ENCODE measurements at places on chromosomes 2 and 18.

DNA sequence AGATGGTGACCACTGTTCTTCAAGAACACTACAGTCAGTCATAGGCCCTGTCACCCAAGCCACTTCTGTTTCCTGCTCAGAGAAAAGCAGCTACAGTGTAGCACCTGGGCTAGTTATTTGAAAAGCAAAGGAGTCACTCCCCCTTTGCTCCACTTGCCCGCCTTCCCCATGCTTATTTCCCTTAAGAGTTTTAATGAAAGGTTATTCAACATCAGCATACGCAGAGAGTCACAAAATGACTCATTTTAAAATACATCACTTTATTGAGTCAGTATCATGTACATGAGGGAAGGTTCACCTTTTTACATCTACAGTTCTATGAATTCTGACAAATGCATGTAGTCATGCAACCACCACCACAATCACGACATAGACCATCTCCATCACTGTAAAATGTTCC is 71.3 kb downstream of the TNFRSF11A start:
- DNase-seq, result no peak

GRCh38 chr2:38835015-38835601 is 40.6 kb downstream of the DHX57 start:
- DNase-seq, result no peak

- no peak for DNase-seq
Observed at GRCh38 chr18:47683774-47684173, 246.7 kb downstream of the SMAD2 start.

GRCh38 chr18:74342416-74343043 is 26.9 kb downstream of the C18orf63 start:
- DNase-seq, result peak; percentile 13

- DNase-seq, result no peak
Observed at GRCh38 chr2:200693836-200694470, 108.1 kb downstream of the AOX1 start.

GRCh38 chr18:72965616-72966015 is 97.8 kb upstream of the NETO1 start:
- no peak for DNase-seq

DNA sequence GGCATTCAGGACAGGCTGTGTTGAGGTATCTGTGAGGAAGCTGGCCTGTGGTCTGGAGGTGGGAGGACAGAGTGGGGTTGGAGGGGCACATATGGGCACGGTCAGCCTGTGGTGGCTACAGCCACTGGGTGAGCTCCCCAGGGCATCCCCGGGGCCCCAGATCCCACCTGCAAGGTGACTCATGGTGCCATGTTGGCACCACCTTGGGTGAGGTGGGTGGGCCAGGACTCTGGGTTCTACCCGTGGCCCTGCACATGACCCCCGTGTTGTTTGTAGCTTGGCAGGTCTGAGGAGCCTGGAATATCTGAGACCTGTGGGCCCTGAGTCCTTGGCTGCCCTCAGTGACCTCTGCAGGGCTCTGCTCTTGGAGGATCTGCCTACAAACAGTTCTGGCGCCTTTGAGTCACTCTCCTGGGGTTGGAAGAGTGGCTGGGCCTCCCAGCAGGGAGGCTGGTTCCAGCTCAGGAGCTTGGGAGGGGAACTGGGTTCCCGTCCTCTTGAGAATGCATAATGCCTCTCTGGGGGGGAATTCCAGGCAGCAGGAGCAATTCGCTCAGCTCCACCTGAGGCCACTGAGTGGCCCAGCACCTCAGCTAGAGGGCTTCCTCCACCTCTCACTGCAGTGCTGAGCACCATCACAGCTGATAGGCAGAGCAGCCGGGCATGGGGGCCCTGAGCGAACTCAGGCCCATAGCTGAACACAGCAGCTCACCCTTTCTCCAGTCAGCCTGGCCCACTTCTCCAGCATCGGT is 105.1 kb downstream of the DYSF start:
- DNase-seq, result no peak

DNA sequence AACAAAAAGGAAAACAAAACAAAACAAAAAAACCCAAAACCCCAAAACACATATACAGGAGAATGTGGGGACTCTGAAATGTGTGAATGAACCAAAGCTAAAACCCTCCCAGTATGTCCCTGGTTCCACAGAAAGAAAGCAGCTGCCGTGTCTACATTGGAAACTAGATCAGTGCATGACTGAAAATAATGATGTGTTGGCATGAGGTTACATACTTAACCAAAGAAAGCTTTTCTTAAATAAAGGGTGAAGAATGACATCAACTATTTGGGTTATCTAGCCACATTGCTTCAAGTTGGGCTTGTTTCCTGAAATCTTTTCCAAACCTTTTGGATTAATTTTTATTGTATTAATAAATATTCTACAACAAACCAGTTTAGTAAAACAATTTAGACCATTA is 91.9 kb upstream of the FN1 start:
- DNase-seq, result no peak

DNA sequence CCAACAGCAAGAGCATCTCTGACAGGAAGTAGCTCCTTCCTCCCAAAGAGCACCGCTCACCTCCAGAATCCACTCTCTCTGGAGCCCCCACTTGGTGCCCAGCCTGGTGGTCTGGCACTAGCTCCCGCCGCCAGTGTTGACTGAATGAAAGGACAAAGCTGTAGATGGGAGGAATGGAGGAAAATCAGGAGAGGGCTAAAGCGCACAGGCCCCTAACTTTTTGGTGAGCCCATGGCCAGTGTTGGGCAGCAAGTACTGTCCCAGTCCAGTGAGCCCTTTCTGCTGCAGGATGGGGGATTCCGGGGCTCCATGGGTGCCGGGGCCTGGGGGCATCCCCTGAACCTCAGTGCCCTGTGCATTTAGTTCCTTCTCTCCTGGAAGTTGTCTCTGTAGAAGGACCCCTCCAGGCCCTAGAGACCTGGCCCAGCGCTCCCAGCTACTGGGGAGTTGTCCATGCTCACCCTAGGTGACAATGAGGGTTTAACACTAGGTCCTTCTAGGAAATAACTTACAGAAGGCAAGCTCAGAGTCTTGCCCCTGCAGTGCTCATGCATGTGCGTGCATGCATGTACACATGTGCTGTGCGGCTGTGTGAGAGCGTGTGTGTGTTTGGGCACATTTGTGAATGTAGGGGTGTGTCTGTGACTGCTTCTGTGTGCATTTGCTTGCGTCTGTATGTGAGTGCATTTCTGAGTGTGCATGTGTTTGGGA is 33.6 kb downstream of the GLI2 start:
- DNase-seq, result no peak

- DNase-seq, result no peak
Observed at GRCh38 chr2:134819334-134819733, 19.1 kb upstream of the ACMSD start.

GRCh38 chr2:112910219-112910618 is 746 bp upstream of the IL37 start:
- DNase-seq, result no peak

DNA sequence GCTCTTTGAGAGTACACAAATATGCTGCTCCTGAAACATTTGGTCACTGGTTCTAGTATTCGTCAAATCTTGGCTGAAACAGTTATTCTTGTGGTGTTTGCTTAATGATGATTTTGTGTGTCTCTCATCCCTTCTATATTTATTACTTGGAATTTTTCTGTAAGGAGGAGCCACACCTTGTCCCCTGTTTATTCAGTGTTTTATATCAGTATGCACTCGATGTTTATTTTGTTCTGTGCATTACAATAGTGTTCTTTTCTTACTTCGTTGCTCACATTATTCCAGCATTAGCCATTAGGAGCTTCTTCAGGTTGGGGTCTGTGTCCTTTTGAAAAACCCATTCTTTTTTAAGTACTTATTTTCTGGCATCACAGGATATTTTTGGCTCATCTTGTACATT is 5.1 kb upstream of the RAMP1 start:
- no peak for DNase-seq

DNA sequence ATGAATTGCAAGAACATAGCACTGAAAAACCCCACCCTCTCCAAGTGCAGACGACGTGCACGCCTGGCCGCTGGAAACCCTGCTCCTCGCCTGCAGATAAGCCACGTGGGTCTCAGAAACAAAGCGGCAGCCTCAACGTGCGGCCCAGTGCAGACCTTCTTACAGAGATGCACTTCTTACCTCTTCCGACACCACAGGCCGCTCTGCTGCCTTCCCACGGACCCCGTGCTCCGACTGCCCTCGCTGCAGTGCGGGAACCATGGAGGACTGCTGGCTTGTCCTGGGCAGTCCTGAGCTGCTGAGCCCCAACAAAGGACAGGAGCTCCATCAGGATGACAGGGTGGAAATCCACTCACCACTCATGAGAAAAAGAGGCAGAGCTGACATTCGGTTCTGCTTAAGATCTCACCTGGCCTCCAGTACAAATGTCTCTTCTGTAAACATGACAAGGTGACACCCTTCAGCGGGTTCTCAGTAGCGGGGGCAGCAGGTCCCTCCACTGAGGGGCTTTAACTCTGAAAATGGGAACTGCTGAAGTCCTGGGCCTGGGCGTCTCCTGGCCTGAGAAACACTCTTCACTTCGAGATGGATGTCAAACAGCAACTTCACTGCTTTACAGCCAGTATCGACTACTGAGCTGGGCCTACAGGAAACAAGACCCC is 6.2 kb downstream of the COPS9 start:
- peak; percentile 3 for DNase-seq

GRCh38 chr2:84729224-84729623 is 151.7 kb downstream of the TRABD2A start:
- DNase-seq, result no peak

DNA sequence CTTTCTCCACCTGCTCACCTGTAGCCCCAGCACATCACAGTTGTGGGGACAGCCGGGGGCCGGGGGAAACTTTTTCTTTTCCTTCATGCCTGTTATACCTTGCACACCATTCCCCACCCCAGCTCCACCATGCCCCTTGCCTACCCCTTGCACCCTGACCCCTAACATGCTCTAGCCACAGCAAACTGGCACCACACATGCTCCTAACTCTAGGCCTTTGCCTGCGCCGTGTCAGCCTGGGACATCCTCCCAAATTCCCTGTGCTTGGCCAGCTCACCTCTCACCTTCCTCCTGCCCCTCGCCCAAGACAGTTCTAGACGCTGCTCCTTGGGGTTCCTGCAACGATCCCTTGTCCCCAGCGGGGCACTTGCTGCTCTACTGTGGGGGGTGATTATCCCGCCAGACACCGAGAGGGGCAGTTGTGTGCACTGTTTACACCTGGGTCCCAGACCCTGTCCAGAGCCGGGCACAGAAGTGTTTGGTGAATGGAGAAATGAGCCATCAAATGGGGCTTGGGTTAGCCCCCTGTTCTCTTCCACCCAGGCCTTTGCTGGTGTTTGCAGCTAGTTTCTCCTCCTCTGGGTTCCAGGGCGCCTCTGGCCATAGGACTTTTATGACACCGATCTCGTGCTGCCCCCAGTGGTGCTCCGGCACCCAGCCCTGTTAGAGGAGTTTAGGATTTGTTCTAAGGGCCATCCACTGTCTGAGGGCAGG is 129.8 kb downstream of the CTIF start:
- DNase-seq, result no peak

- no peak for DNase-seq
Observed at GRCh38 chr2:144156736-144157640, 362.9 kb downstream of the ZEB2 start.

GRCh38 chr2:205865905-205866441 is 183.7 kb downstream of the NRP2 start:
- DNase-seq, result no peak

DNA sequence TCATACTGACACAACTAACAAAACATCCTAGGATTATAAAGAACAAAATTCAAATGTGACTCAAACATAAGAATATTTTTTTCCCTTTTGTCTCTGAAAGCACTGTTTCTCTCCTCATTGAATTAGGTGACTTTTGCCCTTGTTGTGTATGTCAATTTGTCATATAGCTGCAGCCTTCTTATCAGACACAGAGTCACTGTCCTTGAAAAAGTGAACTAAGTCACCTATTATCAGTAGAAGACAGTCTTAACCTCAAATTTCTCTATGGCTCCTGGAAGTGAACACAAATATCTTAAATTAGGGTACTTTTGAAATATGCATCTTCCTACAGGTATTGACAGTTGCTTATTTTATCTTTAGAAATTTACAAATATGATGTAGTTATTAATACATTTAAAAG is 360.6 kb downstream of the NBAS start:
- no peak for DNase-seq

DNA sequence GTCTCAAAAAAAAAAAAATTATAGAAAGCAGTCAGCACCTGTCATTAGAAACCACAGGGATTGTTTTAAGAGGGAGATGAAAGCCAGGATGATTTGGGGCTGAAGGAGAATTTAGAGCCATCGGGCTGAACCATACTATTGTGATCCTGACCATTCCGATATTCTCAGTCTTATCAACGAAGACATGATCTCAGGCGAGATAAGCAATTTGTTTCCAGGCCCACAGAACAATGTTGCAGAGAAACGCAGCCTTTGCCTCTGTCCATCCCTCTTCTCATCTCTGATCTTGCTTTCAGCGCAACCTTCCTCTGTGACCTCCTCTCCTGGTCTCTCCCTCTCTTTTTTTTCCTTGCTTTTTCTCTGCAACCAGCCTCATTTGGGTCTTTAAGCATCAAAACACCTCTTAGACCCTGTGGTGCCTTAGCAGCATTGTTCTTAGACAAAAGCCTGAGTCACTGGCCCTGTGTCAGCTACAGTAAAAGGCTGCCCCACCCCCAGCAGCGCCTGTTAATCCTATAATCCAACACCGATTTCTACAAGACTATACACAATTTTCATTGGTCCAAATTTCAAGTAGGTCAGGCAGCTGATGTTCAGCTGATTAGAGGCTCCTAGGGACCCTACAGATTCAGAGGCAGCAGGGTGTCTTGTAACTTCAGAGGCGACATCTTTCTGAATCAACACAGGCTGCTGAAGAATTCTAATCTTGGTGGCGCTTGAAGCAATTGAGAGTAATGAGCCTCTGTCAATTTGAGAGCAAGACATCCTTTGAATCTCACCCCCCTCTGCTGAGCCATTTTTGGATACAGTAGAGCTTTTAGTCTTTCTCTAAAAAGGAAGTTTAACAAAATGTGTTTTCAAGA is 206.0 kb downstream of the NCK2 start:
- no peak for DNase-seq

DNA sequence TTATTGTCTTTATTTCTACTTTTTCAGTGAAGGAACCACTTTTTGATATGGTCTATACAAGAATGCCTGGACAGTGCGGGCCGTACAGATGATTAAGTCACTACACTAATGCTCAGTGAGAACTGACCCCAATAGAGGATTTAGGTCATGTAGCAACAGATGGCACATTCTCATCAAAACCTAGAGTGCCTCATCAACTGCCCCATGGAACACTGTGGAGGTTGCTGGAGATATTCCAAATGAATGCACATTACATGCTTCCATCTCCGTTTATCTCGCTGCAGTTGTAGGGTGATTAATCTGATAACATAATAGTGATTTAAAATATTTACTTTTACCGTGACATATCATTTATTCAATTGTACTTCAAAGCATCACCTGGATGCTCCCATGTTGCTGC is 41.8 kb upstream of the COPS8 start:
- DNase-seq, result no peak

DNA sequence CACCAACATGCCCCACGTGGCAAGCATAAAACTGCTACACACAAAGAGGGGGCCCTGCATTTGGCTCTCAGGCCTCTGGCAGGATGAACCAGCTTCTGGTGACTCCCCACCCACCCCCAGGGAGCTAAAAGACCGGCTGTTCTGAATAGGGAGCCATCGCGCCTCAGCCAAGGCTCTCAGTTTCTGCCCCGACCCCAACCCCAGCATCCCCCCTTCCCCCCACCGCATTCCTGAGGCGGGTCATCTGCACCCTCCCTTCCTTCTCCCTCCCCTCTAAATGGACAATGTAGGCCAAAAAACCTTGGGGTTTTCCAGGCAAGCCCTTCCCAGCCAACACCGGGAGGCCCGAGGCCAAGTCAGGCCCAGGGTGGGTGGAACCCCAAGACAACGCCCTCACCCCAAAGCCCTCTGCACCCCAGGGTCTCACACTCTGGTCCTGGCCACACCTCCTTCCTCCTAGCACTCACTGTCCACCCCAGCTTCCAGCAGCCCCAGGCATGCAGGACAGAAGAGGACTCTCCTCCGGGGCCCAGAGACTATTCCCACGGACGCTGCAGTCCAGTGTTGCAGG is 5.7 kb downstream of the CYP26B1 start:
- DNase-seq, result no peak

Data from DND-41 (cell line).